A172 (cell line): ENCODE measurements at places on chromosomes 11 and 22. TPM values are rescaled to one million over a fixed set of nuclear protein-coding genes. Genes with fewer than 3 reads are reported as not detected.

OR6A2 gene
- total RNA-seq = not detected in 2 replicates

WBP2NL gene
- total RNA-seq = not detected in 2 replicates

FGF19 gene
- total RNA-seq = not detected in 2 replicates

OR51E2 gene
- total RNA-seq = not detected in 2 replicates

- DNase-seq = no peak
Measured at GRCh38 chr11:110242746-110243145, 53.7 kb downstream of the RDX start.

- no peak for DNase-seq
Measured at GRCh38 chr22:33440756-33441155, 382.6 kb upstream of the SYN3 start.

- DNase-seq = no peak
Measured at GRCh38 chr11:47425611-47426010, 628 bp downstream of the PSMC3 start.

DNA sequence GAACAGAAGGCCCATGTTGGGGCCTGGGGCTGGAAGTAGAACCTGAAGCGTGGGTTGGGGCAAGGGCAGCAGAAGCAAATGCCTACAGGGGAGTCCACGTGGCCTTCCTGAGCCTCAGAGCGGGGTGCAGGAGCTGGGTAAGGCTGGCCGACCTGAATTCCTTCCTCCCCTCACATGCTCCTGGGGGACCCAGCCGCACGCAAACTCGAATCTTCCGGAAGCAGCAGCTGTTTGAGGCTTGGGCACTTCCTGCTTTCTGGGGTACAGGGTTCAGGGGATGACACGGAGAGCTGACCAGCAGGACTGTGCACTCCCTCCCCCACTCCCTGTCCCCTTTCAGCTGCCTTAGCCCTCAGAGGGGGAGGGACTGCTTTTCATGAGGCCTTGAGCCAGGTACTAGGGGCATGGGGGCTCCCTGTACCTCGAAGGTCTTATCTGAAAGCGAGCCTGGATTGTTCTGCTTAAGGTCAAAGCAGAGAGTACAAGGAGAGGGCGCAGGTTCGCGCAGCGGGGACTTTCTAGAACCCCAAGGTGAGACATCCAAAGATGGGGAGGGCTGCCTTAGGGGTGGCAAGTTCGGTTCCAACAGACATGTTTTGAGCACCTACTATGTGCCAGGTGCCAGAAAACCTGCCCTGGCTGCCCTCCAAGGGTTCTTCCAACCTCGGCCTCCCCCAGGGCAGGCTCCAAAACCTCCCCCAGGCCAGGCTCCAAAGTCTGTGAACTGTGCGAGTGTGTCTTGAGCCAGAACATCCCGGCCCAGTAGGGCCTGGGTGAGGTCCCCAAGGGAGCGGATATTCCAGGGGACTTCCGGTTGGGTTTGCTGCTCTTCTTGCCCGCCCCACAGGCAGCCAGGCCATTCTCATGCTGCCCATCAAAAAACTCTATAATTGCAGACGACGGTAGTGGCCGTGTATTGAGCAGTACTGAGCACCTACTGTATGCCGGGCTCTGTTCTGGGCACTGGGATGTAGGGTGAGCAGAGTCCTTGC is 1.7 kb downstream of the NCF4 start:
- no peak for DNase-seq

DNA sequence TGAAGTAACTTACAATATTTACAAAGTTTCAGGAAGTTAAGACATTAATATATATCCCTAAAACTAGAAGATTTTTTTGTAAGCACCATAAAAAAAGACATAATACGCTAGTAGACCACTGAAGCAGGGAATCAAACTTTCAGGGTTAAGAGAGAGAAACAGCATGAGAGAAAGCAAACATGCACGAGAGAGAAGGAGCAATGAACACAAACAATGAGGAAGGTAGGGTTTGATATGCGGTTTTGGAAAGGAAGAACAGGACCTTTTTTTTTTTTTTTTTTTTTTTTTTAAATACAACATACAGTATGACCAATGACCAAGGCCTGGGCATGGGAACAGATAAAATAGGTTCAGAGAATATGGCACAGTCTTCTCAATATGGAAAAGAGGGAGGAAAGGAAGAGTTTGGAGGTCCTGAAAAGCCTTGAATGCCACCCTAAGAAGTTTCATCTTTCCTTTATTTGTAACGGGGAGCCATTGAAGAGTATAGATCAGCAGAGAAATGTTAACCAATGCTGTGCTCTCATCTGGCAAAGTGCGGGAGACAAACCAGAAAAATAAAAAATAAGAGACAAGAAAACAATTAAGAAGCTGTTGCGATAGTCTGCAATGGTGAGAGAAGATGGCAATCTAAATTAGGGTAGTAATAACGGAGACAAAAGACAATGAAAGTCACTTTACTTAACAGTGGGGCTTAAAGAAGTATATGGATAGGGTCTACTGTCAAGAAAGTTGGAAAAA is 101.0 kb downstream of the USP35 start:
- no peak for DNase-seq

DNA sequence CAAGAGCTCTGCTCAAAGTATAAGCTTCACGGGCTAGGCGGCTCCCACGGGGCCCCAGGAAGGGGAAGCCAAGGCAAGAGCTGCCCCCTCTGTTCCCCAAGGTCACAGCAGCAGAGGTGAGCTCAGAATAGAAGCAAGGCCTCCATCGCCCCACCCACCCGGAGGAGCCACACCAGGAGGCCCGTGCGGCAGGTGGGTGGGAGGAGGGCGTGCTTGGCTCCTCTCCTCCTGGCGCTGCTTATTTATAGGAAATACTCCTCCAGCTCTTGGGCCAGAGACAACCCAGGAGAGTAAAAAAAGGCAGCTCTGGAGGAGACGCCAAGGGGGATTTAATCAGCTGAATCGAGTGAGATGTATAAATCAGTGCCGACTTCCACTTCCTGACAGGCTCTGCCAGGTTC is 87.8 kb downstream of the FEZ1 start:
- DNase-seq = no peak

DNA sequence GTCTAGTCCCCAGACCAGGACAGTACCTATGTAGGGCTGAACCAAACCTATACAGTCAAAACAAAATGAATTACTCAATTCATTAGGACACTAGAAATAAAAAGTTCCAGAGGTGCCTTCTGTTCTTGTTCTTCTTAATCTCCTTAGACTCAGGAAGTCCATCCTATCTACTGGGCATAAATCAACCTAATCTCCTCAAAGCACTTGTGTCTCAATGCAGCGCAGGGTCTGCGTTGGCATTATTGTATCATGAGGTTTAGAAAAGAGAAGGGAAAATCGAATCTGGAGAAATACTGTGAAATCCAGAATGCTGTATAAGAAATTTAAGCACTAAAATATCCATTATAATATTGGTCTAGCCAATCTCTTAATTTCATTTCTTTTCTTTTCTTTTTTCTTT is 2.4 kb upstream of the OR10V1 start:
- DNase-seq = no peak

DNA sequence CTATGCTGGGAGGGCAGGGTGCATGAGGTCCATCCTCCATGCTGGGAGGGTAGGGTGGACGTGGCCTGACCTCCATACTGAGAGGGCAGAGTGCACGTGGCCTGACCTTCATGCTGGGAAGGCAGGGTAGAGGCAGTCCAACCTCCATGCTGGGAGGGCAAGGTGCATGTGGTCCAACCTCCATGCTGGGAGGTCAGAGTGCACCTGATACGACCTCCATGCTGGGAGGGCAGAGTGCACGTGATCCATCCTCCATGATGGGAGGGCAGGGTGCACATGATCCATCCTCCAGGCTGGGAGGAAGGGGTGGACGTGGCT is 622.2 kb downstream of the BRD1 start:
- no peak for DNase-seq

DNA sequence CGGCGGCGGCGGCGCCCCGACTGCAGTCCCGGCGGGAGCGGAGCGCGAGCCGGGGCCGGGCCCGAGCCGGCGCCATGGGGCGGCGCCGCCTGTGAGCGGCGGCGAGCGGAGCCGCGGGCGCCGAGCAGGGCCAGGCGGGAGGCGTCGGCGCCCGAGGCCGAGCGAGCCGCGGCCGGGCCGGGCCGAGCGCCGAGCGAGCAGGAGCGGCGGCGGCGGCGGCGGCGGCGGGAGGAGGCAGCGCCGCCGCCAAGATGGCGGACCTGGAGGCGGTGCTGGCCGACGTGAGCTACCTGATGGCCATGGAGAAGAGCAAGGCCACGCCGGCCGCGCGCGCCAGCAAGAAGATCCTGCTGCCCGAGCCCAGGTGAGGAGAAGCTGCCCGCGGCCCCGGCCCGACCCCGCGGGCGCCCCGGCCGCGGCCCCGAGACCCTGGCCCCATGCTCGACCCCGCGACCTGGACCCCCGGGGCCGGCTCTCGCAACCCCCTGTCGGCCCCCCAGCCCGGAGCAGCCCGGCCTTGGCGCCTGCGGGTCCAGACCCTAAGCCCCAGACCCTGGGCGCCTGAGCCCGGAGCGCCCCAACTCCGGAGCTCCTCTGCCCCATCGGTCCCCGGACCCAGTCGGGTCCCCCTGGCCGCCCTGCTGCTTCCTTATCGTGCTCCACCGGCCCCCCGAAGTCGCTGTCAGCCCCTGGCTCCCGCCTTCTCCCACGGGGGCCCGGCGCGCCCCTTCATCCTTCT is at the start of gene GRK2:
TSS of gene GRK2 (plus strand) at position 25 of the 739 bp plus-strand sequence. CDS start at position 252, 227 bp downstream.
- peak; percentile 33 for DNase-seq

DNA sequence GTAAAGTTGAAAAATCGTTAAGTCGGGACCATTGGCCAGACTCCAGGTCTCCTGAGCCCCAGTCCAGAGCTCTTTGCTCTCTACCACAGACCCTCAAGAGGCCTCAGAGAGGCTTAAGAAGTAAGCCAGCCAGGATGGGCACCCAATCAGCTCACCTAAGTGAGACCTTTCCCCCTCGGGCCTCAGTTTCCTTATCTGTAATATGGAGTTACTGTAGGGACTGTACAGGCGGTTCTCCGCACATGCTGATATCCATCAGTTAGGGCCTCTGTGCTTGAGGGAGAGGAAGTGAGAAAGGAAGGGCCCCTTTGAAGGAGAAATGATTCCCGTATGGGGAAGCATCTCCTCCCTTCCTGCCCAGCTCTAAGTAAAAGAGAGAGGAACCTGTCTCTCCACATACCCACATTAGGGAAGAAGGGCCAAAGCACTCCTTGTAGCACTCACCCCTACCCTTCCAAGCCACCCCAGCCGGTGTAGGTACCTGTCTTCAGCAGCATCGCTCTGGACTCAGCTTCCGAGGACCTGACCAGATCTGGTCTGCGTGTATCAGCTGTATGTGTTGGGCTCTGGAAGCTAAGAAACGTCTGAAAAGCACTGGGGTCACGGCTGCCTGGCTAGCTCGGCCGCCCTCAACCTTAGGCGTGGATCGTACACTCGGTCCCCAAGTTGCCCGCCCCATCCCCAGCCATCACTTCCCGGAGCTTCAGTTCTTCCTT is 653 bp downstream of the NAGA start:
- DNase-seq = no peak

- DNase-seq = no peak
Measured at GRCh38 chr22:19497245-19497644, 17.5 kb downstream of the CDC45 start.

GRCh38 chr11:910044-910588 is 494 bp downstream of the CHID1 start:
- no peak for DNase-seq

GRCh38 chr11:17395978-17396377 is 7.5 kb upstream of the KCNJ11 start:
- no peak for DNase-seq

- no peak for DNase-seq
Measured at GRCh38 chr11:115911613-115912346, 407.6 kb upstream of the CADM1 start.

DNA sequence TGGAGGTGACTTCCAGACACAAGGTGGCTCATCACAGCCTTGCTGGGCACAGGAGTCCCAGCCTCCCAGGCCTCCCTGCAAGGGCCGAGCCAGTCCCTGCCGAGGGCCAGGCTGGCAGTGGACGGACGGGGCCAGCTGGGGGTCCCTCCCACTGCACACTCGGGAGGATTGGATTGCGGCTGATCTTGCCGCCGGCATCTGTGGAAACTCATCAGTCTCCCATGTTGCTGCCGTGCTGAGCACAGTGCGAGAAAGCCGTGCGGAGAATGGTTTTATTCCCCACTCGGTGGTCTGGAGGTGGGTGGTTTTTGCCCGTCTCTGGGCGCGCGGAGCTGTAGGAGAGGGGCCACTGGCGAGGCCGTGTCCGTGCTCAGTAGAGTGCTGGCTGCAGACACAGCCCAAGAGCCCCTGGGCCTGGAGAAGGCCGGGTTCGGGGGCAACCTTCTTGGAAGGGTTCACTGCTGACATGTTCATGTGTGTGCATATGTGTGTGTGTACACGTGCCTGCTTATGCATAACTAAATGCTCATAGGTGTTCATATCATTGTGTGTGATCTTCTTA is 1246.4 kb downstream of the BRD1 start:
- no peak for DNase-seq

GRCh38 chr11:17472467-17472866 is 4.2 kb downstream of the ABCC8 start:
- DNase-seq = no peak

- no peak for DNase-seq
Measured at GRCh38 chr22:44225091-44225689, 44.5 kb downstream of the PARVG start.

- DNase-seq = no peak
Measured at GRCh38 chr11:65459552-65459951, 37.0 kb downstream of the NEAT1 start.

- DNase-seq = no peak
Measured at GRCh38 chr22:16601437-16602223, 9.0 kb upstream of the CCT8L2 start.

DNA sequence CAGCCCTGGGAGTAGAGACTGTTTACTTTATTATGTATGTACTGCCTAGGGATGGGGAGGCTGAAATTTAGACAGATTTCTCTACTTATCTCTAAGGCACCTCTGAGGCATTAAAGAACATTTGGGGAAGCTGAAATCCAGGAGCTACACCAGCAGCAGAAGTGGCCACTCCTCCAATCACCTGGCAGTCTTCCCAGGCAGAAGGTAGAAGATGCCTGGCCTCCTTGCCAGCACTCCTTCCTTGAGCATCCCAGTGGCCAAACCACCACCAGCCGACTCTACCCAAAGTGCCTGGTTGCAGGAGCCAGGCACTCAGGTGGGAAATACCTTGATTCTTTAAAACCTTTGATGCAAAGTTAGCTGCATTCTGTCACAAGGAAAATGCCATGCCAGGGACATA is 1.9 kb upstream of the FAT3 start:
- DNase-seq = no peak

DNA sequence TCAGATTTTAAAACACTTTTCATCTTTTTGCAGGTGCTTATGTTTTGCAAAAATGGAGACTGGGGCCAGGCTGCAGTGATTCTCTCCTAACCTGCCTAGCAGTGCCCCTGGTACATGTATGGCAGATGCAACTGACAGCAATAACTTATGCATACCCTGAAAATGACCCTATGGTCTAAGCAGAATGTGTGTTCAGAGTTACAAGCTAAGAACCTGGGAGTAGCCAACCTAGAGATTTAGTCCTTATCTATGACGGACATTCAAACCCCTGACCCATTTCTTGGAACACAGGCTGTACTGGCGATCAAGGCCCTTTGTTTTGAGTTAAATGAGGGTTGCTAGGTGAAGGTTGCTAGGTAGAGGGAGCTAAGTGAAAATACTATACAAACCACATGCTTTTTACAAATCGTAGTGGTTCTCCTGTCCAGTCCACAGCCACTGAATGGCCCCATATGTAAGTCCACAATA is 184.9 kb upstream of the SESN3 start:
- no peak for DNase-seq

GRCh38 chr11:26109658-26110368 is 222.1 kb upstream of the ANO3 start:
- no peak for DNase-seq
